ENCODE measurements at places on chromosomes 5 and 9.
A peak's percentile ranks its signal among the peaks of the same experiment; 100 is the strongest.

DNA sequence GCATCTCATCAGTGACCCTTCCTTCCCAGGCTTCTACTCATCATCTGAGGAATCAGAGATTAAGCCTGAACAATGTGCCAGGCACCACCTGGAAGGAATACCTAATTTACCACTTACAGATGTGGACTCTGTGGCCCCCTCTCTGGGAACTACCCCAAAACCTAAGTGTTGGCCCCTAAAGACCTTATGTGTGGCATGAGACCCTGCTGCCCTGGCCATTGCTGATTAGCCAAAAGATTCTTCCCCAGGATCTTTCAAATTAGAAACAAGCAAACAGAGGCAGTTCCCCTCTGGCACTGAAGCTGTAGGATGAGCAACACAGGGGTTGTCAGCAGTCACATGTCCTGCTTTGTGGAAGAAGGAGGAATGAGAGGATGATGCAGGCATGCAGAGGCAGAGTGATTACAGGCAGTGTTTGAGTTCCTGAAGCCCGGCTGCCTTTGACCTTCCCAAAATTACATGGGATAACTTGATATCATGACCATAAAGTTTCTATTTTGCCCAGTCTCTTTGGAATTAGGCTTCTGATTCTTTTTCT lies 10.6 kb downstream of the SPINK4 start:
- DNase-seq: no peak

DNA sequence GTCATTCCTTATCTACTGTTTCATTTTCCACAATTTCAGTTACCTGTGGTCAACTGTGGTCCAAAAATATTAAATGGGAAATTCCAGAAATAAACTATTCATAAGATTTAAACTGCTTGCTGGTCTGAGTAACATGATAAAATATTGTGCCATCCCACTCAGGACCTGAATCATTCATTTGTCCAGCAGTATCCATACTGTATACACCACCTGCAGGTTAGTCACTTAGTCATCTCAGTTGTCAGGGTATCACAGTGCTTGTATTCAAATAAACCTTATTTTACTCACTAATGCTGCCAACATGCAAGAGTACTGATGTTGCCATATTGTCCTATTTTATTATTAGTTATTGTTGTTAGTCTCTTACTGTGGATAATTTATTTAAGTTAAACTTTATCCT lies 139.7 kb downstream of the FBXO4 start:
- DNase-seq: no peak

DNA sequence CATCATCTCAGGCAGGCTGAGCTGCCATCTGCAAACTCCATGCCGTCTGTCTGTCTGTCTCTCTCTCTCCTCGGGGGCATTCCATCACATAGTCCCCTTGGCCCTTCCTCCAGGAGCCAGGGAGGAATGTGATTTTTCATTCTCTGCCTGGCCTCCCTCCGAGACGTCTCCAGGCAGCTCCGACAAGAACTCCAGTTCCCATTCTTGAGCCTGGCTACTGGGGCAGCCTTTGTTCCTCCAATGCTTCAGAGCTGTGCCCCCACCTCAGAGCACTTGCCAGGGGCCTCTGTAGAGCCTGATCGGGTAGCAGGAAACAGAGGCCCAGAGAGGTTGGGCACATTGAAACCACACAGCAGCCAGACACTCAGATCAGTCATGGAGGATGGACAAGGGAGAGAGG lies 74.0 kb downstream of the COL27A1 start:
- no peak for DNase-seq

GRCh38 chr5:114419959-114420358 lies 58.1 kb downstream of the KCNN2 start:
- DNase-seq: no peak

GRCh38 chr5:140084541-140084940 lies 29.4 kb upstream of the PURA start:
- no peak for DNase-seq

DNA sequence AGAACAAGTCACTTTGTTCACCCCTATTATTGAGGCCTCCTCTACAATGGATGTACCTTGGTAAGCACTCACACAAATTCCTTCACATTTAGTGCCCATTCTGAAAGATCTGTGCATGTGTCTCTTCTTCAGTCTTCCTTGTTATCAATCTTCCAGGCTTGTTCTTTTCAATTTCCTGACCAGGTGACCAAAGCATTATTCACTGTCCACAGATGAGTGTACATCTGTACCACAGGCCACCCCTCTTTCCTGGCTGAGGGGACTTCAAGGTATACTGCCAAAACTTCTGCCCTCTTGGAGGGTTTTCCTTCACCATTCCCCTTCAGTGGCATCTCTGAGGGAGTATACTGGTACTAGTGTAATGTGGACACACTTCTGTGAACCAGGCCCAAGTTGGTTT lies 25.5 kb upstream of the STOM start:
- DNase-seq: no peak

GRCh38 chr9:68540712-68541535 lies at the start of gene TMEM252:
TSS of gene TMEM252 (minus strand) at chr9:68540883. CDS start at chr9:68540814, 69 bp downstream.
- no peak for DNase-seq

- DNase-seq: no peak
These were observed 272.2 kb downstream of the AUH start for GRCh38 chr9:91089405-91090129.

DNA sequence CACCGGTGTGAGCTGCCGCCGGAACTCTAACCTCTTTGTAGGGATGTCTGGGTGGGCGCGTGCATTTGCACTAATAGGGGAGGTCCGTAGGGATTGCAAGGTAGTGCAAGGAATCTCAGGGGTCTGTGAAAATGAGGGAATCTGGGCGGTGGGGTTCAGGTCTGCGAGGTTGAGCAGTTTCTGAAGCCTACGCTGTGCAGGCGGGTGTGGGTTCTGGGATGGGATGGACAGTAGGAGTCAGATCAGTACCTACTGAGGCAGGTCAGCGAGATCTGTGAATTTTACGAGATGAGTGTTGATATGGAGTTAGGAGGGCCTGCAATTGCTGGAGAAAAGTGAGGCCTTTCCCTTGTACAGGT lies 856 bp upstream of the ATOSB start:
- no peak for DNase-seq

DNA sequence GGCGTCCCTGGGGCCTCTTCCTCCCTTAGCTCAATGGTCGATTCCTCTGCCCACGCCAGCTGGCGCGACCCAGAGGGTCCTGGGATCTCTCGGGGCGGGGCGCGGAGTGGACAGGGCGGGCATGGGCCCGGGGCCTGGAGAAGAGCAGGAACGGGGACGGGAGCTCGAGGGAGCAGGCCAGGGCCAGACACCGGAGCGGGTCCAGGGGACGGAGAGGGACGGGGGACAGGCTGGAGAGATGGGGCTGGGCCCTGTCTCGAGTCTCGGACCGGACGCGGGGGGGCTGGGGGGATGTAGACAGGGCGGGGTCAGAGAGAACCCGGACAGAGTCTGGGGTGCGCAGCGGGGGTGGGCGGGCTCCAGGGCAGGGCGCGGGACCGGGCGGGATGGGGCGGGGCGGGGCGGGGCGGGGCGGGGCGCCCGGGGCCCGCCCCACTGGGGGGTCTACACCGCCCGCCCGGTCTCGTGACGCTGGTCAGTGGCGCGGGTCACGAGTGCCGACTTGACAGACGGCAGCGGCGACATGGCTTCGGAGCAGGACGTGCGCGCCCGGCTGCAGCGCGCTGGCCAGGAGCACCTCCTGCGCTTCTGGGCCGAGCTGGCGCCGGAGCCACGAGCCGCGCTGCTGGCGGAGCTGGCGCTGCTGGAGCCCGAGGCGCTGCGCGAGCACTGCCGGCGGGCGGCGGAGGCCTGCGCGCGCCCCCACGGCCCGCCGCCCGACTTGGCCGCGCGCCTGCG lies at the start of gene UAP1L1:
Gene UAP1L1, plus strand, starts transcription at position 508 of the 738 bp plus-strand sequence. Its CDS starts 16 bp downstream, at position 524.
- DNase-seq: peak; percentile 57

DNA sequence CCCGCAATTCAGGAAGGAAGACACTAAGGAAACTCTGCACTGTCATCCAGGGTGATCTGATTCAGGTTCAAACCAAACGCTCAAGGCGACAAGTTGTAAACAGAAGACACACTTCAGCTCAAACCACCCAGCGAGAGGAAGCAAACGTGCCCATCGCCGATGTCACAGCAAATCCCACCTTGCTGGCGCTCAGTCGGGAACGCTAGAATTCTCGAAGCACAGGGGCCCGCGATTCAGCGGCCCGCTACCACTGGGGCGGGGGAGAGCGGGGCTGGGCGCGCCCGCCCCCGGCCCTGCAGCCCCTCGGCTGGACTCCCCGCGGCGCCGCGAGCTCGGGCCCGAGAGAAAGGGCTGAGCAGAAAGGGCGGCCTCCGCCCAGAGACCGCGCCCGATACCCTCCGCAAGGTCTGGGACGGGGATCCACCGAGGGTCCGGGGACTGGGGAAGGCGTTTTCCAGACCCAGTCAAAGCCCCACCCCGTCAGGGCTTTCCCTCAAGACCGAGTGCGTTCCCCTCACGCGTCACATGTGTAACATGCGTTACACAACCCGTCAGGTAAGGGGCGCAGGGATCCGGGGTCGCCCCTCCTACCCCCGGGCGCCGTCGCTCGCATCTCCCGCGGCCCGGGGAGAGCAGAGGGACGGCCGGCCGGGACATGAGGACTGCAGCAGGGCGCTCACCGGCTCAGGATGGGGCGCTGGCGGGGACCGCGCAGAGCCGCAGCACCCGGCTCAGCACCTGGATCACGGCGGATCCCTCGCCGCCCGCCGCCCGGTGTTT lies 469 bp downstream of the AGTPBP1 start:
- DNase-seq: no peak

DNA sequence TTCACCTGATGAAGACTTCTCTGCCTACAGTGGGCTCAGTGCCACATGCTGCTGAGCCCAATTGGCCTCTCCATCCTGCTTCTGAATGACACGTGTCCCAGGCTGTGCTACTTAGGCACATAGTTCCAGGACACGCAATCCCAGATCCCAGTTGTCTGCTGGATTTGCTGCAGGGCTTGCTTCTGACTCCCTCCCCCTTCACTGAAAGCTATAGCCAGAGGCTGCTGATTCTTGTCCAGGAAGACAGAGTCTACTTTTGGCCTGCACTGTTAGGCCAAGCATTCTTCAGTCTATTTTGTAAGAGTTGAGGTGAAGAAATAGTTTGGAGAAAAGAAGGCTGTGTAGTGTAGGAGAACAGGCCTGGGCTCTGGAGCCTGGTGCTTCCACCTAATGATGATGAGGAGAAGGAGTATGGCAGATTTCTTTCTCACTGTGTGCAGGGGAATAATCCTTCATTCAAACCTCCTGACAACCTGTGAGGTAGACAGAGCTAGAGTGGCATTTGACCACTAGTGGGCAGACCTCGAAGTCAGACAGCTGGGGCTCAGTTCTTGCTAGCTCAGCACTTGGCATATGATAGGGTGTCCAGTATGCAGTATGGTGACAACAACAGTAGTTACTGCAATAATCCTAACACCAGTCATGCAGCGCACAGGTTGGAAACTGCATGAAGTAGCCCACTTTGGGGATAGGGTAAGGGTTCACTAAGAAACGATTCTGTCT lies 19.5 kb upstream of the ASPN start:
- DNase-seq: no peak

DNA sequence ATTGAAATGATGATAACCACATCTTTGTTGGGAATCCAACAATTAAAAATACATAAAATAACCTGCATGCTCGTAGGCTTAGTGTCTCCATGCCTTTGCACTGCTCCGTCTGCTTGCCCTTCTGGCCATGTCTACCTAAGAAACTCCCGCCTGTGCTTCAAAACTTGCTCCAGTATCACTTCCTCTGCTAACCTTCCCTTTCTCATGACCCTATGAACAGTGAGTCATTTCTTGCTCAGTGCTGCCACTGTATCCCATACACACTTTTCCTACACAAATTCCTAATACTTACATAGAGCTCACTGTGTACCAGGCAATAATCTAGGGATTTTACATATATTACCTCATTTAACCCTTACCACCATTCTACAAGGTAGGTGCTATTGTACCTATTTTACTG lies 33.5 kb downstream of the TMEM245 start:
- no peak for DNase-seq

Measured in ovary (tissue), 10 donors.